ENCODE measurements at places on chromosomes 5 and 9. TPM values are rescaled to one million over a fixed set of nuclear protein-coding genes. Genes with fewer than 3 reads are reported as not detected.

The FBXL7 gene
- total RNA-seq = 3.3 TPM

The MSMP gene
- total RNA-seq = not detected

The TLX3 gene
- not detected for total RNA-seq

The RCL1 gene
- total RNA-seq = 14.5 TPM

The KIF4B gene
- total RNA-seq = under 0.01 TPM

The SHC3 gene
- total RNA-seq = 7.7 TPM

The SARDH gene
- 9.0 TPM for total RNA-seq

The PCDH12 gene
- under 0.01 TPM for total RNA-seq

The DBH gene
- total RNA-seq = not detected

The IL13 gene
- total RNA-seq = not detected

The BTNL9 gene
- not detected for total RNA-seq

The RAD23B gene
- total RNA-seq = 156 TPM

The CTXN3 gene
- total RNA-seq = not detected

The PIGO gene
- total RNA-seq = 7.4 TPM

The PTBP3 gene
- total RNA-seq = 16.7 TPM

The DMGDH gene
- 7.7 TPM for total RNA-seq

The CCNJL gene
- not detected for total RNA-seq

The IL5 gene
- total RNA-seq = not detected

The DNAI1 gene
- not detected for total RNA-seq

The SHROOM1 gene
- total RNA-seq = 4.1 TPM

The GARIN3 gene
- not detected for total RNA-seq

The CD180 gene
- total RNA-seq = not detected

The PCDHB13 gene
- total RNA-seq = 0.26 TPM
